ENCODE measurements at places on chromosomes 2 and 18.

DNA sequence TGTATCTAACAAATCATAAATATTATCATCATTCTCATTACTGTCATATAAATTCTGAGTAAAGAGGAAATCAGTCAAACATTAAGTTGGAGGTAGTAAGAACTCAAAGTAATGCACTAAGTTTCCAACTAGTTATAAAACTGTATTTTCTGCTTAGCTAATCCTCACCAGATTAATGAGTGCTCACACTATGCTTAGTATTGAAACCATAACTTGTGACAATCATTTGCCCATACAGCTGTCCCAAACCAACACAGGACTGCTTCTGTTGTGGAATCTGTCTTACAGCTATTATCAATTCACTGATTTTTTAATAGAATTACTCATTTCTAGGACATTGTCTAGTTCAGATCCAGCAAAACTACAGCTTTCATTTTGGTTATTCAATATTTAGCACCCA lies 41.5 kb upstream of the TANK start:
- DNase-seq, result no peak

GRCh38 chr18:48741866-48742265 lies 203.0 kb downstream of the CTIF start:
- DNase-seq, result no peak

- no peak for DNase-seq
These were observed 137.8 kb upstream of the COPS8 start for GRCh38 chr2:236947896-236948295.

DNA sequence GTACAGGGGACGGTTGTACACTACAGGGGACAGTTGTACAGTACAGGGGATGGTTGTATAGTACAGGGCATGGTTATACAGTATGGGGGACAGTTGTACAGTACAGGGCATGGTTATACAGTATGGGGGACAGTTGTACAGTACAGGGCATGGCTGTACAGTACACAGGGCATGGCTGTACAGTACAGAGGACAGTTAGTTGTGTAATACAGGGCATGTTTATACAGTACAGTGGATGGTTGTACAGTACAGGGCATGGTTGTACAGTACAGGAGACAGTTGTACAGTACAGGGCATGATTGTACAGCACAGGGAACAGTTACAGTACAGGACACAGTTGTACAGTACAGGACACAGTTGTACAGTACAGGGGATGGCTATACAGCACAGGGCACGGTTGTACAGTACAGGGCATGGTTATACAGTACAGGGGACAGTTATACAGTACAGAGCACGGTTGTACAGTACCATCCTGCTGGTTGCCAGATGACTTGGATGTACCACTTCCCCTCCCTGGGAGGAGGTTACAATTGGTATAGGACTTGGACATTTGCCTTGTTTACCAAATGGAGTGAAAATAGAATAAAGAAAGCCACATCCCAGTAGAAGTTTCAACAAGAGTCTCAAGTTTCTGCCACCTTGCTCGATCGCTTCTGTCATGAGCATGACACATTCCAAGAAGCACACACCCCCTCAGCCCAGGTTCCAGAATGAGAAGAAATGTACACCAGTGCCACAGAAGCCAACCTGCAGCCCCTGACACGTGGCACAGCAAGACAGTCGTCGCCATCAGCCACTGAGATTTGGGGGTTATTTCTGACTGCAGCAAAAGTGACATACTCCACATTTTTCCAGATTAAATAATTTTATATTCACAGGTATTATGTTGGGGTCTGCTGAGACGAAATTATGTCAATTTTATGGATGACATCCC lies 16.0 kb downstream of the CYRIA start:
- no peak for DNase-seq

- no peak for DNase-seq
These were observed 148.8 kb downstream of the WDSUB1 start for GRCh38 chr2:159137511-159138241.

DNA sequence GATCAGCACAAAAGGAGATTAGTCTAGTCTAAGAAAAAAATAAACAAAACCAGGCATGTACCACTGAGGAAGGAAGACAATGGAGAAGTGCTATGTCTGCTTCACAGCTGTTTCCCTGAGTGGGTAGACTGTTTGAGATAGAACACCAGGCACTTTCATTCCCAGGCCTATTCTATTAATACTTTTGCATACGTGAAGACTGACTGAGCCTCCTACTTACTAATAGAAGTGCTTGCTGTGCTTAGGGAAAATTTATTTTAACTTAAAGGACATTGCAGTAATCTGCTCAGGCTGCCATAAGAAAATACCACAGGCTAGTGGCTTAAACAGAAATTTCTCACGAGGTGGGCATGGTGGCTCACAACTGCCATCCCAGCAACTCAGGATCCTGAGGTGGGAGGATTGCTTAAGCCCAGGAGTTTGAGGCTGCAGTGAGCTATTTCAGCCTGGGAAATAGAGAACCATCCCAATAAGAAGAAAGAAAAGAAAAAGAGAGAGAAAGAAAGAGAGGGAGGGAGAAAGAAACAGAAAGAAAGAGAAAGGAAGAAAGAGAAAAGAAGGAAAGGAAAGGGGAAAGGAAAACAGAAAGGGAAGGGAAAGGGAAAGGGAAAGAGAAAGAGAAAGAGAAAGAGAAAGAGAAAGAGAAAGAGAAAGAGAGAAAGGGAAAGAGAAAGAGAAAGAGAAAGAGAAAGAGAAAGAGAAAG lies 33.0 kb downstream of the CMPK2 start:
- DNase-seq, result no peak

DNA sequence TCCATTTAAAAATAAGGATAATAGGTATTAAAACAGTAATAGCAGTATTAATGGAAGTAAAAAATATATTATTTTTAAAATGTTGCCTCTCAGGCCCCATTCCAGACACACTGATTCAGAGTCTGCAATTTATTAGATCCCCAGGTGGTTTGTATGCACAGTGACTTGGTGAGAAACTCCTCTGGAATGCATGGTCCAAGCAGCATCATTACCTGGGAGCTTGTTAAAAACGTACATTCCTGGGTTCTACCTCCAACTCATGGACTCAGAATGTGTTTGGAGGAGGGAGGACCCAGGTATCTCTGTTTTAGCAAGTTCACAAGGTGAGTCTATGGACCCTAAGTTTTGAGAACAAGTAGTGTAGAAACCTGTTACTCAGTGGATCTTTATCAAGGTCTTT lies 95.6 kb downstream of the ITGA4 start:
- no peak for DNase-seq

- peak; percentile 74 for DNase-seq
These were observed 1.4 kb downstream of the RNF138 start for GRCh38 chr18:32093102-32093511.

- peak; percentile 24 for DNase-seq
These were observed 1.3 kb downstream of the PKP4 start for GRCh38 chr2:158457826-158458616.

DNA sequence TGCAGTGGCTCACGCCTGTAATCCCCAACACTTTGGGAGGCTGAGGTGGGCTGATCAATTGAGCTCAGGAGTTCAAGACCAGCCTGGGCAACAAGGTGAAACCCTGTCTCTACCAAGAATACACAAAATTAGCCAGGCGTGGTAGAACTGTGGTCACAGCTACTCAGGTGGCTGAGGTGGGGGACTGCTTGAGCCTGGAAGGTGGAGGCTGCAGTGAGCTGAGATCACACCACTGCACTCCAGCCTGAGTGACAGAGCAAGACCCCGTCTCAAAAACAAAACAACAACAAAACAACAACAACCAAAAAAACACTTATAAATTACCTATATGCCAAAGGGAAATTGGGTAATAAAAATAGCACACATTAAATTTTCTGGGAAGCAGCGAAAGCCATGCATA lies 141.6 kb downstream of the HDAC4 start:
- DNase-seq, result no peak

DNA sequence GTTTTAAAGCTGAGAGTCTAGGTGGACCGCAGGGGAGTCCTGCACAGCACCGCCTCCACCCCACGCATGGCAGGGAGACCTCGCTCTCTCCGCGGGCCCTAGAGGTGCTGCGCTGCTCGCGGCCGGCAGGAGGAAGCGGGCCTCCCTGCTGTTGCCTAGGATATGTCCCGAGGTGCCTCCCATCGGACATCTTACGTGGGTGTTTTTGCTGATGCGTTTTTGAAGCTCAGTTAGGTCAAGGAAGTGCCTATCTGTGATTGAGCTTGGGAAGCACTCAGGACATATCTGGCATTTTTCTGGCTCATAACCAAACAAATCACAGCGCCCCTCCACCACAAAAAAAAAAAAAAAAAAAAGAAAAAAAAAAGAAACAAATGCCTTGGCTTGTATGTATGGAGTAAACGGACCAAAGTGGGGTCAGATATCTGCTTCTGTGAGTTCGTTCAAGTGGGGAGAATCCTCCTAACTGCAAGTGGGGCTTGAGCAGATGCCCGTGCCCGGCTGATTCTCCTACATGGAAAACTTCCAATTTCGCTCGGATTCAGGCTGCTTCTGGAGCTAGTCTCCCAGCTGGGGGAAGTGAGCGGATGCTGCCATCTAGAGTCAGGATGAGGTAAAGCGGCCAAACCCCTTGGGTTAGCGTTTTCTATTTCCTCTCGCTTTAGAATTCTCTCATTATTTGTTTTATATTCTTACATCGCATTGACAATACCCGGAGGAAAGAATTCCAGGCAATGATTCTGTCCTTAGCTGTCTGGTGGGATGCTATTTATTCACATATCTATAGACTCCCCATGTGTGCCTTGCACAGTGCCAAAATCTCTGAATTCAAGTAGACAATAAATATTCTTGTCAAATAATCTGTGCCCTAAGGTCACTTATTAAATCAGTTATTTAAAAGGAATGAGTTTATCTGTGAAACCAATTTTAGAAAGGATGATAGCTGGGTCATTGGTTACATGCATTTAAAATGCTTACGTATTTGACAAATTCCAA lies 95.3 kb downstream of the CD8B2 start:
- DNase-seq, result peak; percentile 71

DNA sequence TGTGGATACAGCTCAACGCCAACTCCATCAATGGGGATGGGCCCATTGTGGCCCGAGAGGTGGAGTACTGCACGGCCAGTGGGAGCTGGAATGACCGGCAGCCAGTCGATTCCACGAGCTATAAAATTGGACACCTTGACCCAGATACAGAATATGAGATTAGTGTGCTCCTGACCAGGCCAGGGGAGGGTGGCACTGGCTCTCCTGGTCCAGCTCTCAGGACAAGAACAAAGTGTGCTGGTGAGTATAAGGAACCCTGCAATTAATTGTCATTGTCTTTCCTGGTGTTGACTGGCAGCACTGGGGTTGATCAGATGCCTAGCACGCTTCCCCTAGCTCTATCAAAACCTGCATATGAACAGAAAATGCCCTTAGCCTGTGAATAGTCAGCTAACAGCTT lies 388.1 kb downstream of the PTPRM start:
- no peak for DNase-seq

DNA sequence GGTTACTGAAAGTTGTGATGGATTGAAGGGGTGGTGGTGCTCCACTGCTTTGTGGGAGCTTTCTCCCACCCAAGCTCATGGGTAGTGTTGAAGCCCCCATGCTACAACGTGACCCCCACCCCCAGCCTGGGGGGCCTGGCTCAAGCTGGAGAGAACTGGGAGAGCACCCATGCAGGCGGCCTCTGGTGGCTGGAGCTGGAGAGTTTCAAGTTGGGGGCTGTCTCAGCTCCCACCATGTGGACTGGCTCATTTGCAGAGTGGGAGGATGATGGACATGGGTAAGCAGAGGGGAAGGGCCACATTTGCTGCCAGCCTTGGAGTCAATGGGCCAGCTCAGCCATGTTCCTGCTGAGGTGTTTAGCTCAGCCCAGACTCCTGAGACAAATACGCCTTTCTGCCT lies 62.8 kb downstream of the INPP4A start:
- DNase-seq, result no peak

DNA sequence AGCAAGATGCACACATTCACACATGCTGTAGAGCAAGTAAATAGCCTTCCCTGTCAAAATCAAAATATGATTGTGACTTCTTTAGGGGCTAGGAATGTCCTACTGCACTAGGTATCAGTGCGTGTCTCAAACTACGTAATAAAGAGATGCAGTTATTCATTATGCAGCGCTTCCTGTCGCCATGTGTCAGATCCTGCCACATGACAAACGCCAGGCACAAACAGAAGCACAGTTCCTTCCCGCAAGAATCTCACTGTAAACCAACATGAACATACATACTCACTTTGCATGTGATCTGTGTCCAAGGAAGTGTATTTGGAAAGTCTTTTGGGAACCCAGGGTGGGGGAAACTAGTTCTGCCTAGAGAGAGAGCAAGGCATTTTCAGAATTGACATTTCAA lies 599.9 kb downstream of the RNF144A start:
- no peak for DNase-seq

GRCh38 chr2:99863903-99864270 lies 278.5 kb downstream of the AFF3 start:
- DNase-seq, result peak; percentile 49

GRCh38 chr2:235088496-235088921 lies 136.7 kb downstream of the SH3BP4 start:
- DNase-seq, result no peak

DNA sequence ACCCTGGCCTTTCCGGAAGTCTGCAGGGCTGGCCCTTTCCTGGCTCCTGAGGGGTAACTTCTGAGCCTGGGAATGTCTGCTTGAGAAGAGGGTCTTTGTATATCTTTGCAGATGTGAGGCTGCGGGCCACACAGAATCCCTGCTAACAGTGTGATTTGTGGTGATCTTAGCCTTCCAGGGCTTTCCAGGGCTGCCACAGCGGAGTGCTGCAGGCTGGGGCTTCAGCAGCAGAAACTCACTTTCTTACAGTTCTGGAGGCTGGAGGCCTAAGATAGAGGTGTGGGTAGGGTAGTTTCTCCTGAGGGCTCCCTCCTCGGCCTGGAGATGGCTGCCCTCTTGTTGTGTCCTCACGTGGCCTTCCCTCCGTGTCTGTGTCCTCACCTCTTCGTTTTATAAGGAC lies 294.7 kb upstream of the HS6ST1 start:
- DNase-seq, result no peak

DNA sequence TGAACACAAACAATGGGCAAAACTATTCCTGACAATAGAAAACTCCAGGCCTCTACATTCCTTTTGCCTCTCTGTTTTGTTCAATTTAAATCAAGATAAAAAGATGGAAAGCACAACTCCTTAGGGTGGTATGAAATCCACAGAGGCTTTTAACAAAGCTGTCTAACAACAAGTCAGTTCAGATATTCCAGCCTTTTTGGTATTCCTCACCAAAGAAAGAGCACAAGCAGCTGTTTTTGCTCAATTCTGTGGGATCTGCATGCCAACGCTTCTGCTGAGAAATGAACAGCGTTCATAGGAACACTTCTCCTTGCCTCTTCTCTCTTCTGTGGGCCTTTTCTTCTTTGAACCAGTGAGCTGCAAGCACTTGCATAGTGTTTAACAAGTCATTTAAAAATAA lies 411.6 kb upstream of the TCF4 start:
- no peak for DNase-seq

DNA sequence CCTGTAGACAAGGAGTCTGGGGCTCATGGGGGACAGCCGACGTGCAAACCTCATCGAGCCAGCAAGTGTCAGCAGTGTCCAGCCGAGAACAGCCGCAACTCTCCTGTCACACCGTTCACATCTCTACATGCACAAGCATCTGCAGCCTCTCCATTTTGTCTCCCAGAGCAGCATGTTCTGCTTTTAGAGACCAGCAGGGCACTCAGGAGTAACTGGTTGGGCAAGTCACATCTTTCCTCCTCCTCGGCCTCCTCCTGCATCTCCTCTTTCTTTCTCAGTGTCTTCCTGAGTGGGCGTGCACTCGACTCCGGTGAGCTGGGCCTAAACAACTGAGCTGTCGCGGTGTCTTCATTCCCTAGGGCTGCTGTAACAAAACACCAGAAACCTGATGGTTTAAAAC lies 249.9 kb downstream of the SH3BP4 start:
- no peak for DNase-seq

- peak; percentile 69 for DNase-seq
These were observed 11.8 kb upstream of the GNLY start for GRCh38 chr2:85682378-85682777.

- DNase-seq, result peak; percentile 42
These were observed 80.0 kb downstream of the EXOC6B start for GRCh38 chr2:72745679-72746368.

Measured in inflammatory macrophage (primary cell).